ENCODE measurements at places on chromosomes 2 and 18.
A peak's percentile ranks its signal among the peaks of the same experiment; 100 is the strongest.

DNA sequence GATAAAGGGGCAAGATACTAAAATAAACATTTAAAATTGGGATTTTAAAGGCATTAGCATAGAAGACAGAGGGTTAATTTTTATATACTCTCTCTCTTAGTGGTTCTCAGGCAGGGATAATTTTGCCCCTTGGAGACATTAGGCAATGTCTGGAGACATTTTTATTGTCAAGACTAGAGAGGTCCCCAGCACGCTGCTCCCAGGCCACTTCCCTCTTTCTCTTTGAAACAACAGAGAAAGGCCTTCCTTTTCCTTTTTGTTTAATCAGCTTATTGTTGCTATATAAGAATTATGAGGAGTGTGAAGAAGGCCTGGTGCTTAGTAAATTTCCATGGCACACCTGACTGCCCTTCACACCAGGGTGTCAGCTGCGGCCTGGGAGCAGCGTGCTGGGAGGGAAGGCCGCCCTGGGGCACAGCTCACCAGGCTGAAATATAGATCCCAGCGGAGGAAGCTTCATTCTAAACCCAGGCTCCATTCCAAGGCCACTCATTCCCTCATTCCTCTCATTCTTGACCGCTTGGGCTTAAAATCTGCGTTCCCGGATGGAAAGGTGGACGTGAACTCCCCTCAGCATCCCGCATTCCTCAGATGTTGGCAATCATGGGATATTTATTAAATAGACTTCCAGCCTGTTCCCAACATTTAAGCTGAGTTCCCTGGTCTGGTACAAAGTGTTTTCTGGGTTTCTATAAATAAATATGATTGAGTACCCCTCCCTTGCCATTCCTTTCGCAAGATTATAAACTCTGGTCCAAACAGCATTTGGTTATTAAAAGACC lies 22.5 kb downstream of the SLC14A2 start:
- peak overlapping the region; percentile 97 for H3K27ac ChIP-seq
- DNase-seq = peak; percentile 79
- no peaks in the 10 kb centered on the region for H3K27me3 ChIP-seq
- peaks cover 46% of the 10 kb centered on the region for H3K4me1 ChIP-seq

DNA sequence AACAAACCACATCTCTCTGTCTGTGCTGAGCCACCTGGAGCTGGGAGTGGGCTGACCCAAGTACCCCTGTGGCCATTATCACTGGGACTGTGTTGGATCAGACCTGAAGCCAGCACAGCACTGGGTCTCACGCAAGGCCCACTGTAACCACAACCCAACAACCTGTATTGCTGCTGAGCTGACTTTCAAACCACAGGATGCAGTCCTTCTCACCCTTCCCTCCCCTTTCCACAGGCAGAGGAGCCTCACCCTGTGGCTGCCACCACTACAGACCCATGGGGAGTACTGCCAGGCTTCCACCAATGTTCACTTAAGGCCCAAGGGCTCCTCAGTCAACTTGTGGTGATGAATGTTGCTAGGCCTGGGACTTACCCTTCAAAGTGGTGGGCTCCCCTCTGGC lies 135.7 kb downstream of the DIS3L2 start:
- peaks cover 25% of the 10 kb centered on the region for H3K36me3 ChIP-seq
- no peaks in the 10 kb centered on the region for H3K27me3 ChIP-seq
- no peak overlapping the region for H3K27ac ChIP-seq
- H3K4me1 ChIP-seq = no peaks in the 10 kb centered on the region
- H3K4me3 ChIP-seq = no peak overlapping the region

GRCh38 chr2:64727013-64727767 lies 73.5 kb upstream of the SERTAD2 start:
- no peak overlapping the region for H3K4me3 ChIP-seq
- no peaks in the 10 kb centered on the region for H3K36me3 ChIP-seq
- no peaks in the 10 kb centered on the region for H3K27me3 ChIP-seq
- H3K27ac ChIP-seq = no peak overlapping the region
- no peaks in the 10 kb centered on the region for H3K4me1 ChIP-seq
- no peak for DNase-seq

GRCh38 chr2:239927424-239927981 lies 97.6 kb downstream of the NDUFA10 start:
- H3K4me1 ChIP-seq = no peaks in the 10 kb centered on the region
- peak; percentile 53 for DNase-seq
- H3K27ac ChIP-seq = no peak overlapping the region
- no peaks in the 10 kb centered on the region for H3K27me3 ChIP-seq

DNA sequence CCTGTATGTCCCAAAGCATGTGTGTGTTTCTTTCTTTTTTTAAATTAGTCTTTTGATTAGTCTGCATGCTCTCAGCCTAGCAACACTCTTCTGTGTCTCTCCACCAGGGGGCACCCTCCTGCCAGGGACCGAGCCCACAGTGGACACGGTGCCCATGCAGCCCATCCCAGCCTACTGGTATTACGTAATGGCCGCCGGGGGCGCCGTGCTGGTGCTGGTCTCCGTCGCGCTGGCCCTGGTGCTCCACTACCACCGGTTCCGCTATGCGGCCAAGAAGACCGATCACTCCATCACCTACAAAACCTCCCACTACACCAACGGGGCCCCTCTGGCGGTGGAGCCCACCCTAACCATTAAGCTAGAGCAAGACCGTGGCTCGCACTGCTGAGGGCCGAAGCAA lies 93.8 kb downstream of the NRP2 start:
- peaks cover 7% of the 10 kb centered on the region for H3K27me3 ChIP-seq
- H3K36me3 ChIP-seq = no peaks in the 10 kb centered on the region
- no peaks in the 10 kb centered on the region for H3K4me1 ChIP-seq
- H3K4me3 ChIP-seq = no peak overlapping the region
- no peak for DNase-seq

- peaks cover 13% of the 10 kb centered on the region for H3K4me1 ChIP-seq
- H3K27ac ChIP-seq = no peak overlapping the region
- DNase-seq = no peak
- no peak overlapping the region for H3K4me3 ChIP-seq
Observed at GRCh38 chr2:12596771-12597170, 120.0 kb upstream of the TRIB2 start.

DNA sequence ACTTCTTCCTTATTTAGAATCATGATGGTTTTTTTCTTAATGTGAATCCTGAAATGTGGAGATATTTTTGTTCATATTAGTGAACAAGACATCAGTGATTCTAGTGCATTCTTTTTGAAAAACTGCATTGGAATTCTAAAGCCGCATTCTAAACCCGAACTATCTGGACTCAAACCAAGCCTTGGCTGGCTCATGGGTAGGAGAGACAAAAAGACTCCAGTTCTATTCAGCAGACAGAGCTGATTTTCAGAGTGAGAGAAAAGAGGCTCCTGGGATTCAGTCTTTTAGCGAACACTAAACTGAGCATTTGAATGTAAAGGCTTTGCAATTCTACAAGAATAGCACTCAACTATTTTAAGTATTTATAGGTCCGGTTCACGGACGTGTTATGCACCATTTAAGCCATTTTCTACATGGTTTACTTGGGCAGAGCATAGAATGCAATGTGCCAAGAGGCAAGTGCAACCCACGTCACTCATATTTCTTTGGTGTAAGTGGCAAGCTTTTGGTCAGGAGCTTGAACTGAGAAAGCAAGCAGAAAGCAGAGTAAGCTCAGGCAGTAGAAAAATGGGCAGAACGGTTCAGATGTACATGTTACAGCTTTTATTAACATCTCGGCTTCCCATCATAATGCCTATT lies 227.3 kb upstream of the RAB12 start:
- no peak for DNase-seq
- H3K27ac ChIP-seq = peak overlapping the region; percentile 45
- peaks cover 15% of the 10 kb centered on the region for H3K36me3 ChIP-seq
- peak overlapping the region; percentile 0 for H3K4me3 ChIP-seq

DNA sequence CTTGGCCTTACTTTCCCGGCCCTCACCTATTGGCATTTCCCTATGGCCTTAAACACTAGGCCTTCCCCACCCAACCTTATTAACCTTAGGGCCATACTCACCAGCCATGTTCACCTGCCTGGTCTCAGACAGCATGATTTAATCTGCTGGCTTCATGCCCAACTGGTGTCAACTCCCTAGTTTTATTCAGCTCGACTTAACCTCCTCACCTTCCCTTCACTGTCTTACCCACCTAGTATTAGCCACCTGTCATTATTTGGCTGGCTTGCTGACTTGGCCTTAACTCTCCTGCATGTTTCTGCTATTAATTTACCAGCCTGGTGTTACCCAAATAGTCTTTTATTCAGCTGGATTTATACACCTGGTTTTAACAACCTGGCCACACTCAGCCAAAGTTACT lies 136.0 kb upstream of the ZSWIM2 start:
- H3K36me3 ChIP-seq = no peaks in the 10 kb centered on the region
- H3K4me1 ChIP-seq = no peaks in the 10 kb centered on the region
- DNase-seq = no peak
- H3K27ac ChIP-seq = no peak overlapping the region

- no peak overlapping the region for H3K4me3 ChIP-seq
- no peaks in the 10 kb centered on the region for H3K4me1 ChIP-seq
- no peaks in the 10 kb centered on the region for H3K36me3 ChIP-seq
- no peak overlapping the region for H3K27ac ChIP-seq
- DNase-seq = no peak
- no peaks in the 10 kb centered on the region for H3K27me3 ChIP-seq
Observed at GRCh38 chr2:239532859-239533258, 132.0 kb upstream of the HDAC4 start.

GRCh38 chr2:181399027-181399426 lies 58.2 kb upstream of the ITGA4 start:
- H3K27me3 ChIP-seq = no peaks in the 10 kb centered on the region
- no peak overlapping the region for H3K27ac ChIP-seq
- H3K4me1 ChIP-seq = no peaks in the 10 kb centered on the region
- no peaks in the 10 kb centered on the region for H3K36me3 ChIP-seq
- no peak overlapping the region for H3K4me3 ChIP-seq

DNA sequence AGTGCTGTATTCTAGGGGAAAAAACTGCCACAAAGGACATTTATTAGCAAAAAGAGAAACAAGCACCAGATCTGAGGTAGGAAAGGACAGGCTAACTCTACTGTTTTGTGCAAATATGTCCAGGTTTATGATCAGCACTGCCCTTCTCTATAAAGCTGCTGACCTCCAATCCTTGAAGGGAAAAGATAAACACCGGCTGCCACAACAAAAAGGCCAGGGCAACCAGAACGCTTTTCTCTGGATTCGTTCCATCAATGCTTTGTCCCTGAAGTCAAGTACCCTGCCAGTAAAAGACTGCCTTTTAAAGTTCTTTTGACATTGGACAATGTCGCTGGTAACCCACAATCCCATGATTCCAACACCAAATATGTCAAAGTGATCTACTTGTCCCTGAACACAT lies 21.0 kb downstream of the SMAD2 start:
- peaks cover 14% of the 10 kb centered on the region for H3K4me1 ChIP-seq
- no peak for DNase-seq
- no peak overlapping the region for H3K4me3 ChIP-seq
- no peaks in the 10 kb centered on the region for H3K27me3 ChIP-seq
